Adrenal gland (tissue), 19 donors: ENCODE measurements at places on chromosomes 5 and 9.

DNA sequence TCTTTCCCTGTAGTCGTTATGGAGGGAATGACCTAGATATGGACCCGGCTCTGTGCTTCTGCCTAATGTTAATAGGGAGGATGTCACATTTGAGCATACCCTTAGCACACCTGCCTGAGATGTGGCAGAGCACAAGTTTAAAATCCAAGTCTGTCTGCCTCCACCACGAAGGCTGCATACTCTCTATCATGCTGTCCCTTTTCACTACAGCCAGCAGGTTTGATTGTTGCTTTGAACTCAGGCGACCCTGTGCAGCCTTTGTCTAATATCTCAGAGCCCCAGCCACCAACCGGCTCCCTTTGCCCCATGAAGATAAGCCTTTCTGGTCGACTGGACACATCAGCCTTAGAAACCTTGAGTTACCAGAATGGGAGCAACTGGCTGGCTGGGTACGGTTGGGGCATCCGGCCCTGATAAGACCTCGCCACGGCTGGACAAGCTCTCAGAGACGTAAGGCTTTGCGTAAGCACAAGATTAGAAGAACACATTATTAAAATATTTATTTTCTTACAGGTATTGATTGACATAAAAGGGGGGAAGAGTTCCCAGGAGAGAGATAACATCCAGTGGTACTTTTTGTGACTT lies 222.0 kb upstream of the TRIM32 start:
- H3K27me3 ChIP-seq = no peaks in the 10 kb centered on the region
- no peak overlapping the region for H3K4me3 ChIP-seq
- H3K36me3 ChIP-seq = no peaks in the 10 kb centered on the region

DNA sequence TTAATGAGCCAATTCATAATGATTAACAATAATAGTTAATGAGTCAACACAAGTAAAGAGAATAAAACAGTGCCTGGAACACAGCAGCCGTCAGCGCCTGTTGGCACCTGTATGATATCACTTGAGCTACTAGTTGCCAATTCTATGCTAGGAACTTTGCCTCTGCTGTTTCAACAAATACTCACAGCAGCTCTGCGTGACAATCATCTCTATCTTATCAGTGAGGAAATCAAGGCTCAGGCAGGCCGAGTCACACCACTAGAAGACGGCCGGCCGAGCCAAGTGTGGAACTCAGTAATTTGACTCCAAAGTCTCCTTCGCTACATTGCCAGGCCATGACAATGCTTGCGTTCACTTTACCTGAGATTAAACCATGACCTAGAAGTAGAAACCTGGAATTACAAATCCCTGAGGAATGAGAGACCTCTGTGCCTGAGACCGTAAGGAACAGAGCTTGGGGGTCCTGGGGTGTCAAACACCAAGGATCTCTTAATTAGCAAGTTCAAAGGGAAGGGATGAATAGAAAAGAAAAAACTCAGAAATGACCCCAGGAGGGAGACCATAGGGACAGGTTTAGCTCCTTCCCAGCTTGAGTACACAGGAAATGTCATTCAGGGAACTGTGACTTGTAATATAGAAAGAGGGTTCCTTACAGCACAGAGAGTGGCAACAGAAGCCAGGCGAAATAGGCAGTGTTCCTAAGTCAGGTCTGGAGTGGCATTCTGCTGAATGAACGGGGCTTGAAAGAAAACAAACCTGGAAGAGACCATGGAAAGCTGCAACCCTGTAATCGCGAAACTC lies 109.1 kb downstream of the SUSD1 start:
- no peak overlapping the region for H3K27ac ChIP-seq
- no peak overlapping the region for H3K4me3 ChIP-seq
- H3K4me1 ChIP-seq = peaks cover 24% of the 10 kb centered on the region
- no peaks in the 10 kb centered on the region for H3K27me3 ChIP-seq

DNA sequence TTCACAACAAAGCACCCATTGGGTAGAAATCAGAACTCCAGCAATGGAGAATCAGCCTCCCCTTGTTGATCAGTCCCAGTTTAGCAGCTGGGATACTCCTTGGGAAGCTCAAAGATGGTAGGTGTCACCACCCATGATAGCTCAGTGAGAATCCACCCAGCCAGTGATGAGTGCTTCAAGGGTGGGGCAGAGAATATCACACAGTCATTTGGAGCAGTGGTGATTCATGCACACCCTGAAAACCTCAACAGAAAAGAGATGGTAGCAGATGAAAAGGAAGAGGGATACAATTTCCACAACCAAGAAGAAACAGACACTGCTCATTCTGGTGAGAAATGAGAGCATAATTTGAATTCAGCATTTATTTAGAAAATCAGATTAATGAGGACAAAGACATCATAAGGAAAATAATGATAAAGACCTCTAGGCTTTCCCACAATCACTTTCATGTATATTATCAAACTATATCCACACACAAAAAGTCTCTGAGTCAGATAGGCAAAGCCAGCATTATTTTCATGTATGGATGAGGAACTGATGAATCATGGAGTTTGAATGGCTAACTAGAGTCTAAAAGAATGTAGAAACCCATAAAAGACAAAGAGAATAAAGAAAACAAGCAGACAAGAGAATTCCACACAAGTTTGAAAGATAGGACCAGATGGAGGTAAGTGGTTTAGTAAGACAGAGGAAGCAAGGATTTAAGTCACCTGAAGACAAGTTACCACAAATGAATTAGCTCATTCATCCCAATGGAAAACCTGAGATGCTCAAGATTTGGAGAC lies 82.9 kb downstream of the FEM1C start:
- no peaks in the 10 kb centered on the region for H3K27me3 ChIP-seq
- H3K36me3 ChIP-seq = no peaks in the 10 kb centered on the region
- DNase-seq = no peak
- H3K27ac ChIP-seq = no peak overlapping the region
- peaks cover 8% of the 10 kb centered on the region for H3K4me1 ChIP-seq

DNA sequence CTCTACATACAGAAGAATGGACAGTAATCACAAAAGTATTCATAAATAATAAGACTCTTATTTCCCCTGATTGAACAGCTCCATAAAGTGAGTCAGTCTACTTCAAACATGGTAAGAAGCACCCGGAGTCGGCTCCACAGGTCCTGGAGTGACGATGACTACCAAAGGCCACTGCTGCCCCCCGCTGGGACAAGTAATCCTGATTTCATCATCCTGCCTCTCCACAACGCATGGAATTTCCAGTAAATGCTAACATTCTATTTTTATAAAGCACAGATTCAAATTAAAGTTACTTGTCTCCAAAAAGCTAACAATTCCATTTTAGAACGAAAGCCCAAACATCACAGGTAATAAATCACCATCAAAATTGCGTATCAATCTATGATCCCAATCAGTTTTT lies 16.2 kb downstream of the ATPSCKMT start:
- no peaks in the 10 kb centered on the region for H3K36me3 ChIP-seq
- no peaks in the 10 kb centered on the region for H3K4me1 ChIP-seq
- no peak for DNase-seq
- no peak overlapping the region for H3K27ac ChIP-seq
- no peak overlapping the region for H3K4me3 ChIP-seq

DNA sequence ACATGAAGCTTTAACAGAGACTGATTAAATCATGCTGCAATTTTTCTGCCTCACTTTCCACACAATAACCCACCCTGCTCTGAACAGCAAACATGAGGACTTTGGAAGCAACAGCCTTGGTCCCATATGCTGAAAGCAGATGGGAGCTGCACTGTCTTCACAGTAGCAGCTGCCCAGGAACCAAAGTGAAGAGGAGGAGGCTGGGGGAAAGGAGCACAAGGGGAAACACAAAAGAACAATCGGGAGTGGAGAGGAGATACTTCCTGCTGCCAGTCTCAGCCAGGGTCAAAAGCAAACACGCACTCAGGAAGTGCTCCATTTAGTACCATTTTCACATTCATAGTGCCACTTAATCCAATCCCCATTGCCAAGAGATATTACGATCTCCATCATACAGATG lies 183.3 kb upstream of the PUM3 start:
- DNase-seq = no peak
- no peaks in the 10 kb centered on the region for H3K4me1 ChIP-seq
- no peak overlapping the region for H3K4me3 ChIP-seq
- no peaks in the 10 kb centered on the region for H3K36me3 ChIP-seq
- no peak overlapping the region for H3K27ac ChIP-seq

GRCh38 chr9:16516891-16517290 lies 353.6 kb downstream of the BNC2 start:
- no peak overlapping the region for H3K27ac ChIP-seq
- no peaks in the 10 kb centered on the region for H3K27me3 ChIP-seq
- no peak overlapping the region for H3K4me3 ChIP-seq
- H3K36me3 ChIP-seq = no peaks in the 10 kb centered on the region

GRCh38 chr5:146647656-146648199 lies 131.7 kb upstream of the GPR151 start:
- no peaks in the 10 kb centered on the region for H3K4me1 ChIP-seq
- no peaks in the 10 kb centered on the region for H3K36me3 ChIP-seq
- H3K27me3 ChIP-seq = no peaks in the 10 kb centered on the region
- no peak overlapping the region for H3K4me3 ChIP-seq

DNA sequence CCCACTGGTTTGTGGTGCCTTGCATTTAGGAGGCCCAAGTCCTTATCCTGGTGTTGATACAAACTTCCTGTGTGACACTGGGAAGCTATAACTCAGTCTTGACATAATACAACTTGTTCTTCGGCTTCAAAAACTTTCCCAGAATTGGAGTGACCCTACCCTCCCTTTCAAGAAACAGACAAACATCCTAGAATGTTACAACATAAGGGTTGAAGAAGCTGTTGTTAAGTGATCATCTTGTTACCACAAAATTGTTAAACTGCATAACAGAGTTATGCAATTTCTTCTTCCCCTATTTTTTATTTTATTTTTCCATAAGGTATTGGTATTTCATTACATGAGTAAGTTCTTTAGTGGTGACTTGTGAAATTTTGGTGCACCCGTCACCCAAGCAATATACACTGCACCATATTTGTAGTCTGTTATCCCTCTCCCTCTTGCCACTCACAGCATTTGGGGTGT lies 21.3 kb downstream of the TLR4 start:
- no peaks in the 10 kb centered on the region for H3K36me3 ChIP-seq
- H3K4me3 ChIP-seq = no peak overlapping the region
- H3K4me1 ChIP-seq = no peaks in the 10 kb centered on the region
- peak; percentile 21 for DNase-seq
- H3K27me3 ChIP-seq = no peaks in the 10 kb centered on the region

DNA sequence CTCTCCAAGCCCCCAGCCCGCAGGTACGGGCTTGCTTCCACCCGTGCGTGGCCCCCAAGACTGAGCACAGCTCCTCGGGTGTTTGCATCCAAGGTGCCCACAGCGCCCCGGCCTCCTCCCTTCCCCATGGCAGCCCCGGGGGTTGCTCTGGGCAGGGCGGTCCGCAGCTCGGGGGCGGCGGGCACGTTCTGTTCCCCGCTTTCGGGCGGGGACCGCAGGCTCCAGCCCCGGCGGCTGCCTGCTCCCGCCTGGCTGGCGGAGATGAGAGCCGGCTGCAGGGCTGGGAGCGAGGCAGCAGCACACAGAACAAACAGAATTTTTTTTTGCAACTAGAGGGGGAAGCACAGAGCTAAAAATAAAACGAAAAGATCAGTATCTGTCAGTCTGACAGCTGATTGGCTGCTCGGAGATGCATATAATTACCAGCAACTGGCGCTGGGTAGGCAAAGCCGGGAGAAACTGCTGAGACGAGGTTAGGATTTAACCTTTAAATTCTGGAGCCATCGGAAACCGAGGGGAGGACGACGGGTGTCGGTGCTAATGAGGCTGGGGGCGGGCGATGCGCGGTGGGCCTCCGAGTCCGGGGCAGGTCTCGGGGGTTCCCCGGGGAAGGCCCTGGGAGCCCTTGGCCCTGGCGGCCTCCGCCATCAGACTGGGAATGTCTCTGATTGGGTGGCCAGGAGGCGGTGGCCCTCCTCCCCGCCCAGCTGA lies 142.7 kb upstream of the IER5L start:
- H3K36me3 ChIP-seq = no peaks in the 10 kb centered on the region
- H3K27me3 ChIP-seq = no peaks in the 10 kb centered on the region
- DNase-seq = peak; percentile 84
- peaks cover 24% of the 10 kb centered on the region for H3K4me1 ChIP-seq

GRCh38 chr5:30108051-30108450 lies 1085.4 kb upstream of the CDH6 start:
- no peak overlapping the region for H3K4me3 ChIP-seq
- H3K4me1 ChIP-seq = no peaks in the 10 kb centered on the region
- no peak overlapping the region for H3K27ac ChIP-seq
- DNase-seq = no peak
- no peaks in the 10 kb centered on the region for H3K36me3 ChIP-seq
- no peaks in the 10 kb centered on the region for H3K27me3 ChIP-seq

GRCh38 chr9:134475011-134475790 lies 148.9 kb downstream of the RXRA start:
- no peak overlapping the region for H3K4me3 ChIP-seq
- DNase-seq = peak; percentile 56
- no peak overlapping the region for H3K27ac ChIP-seq

DNA sequence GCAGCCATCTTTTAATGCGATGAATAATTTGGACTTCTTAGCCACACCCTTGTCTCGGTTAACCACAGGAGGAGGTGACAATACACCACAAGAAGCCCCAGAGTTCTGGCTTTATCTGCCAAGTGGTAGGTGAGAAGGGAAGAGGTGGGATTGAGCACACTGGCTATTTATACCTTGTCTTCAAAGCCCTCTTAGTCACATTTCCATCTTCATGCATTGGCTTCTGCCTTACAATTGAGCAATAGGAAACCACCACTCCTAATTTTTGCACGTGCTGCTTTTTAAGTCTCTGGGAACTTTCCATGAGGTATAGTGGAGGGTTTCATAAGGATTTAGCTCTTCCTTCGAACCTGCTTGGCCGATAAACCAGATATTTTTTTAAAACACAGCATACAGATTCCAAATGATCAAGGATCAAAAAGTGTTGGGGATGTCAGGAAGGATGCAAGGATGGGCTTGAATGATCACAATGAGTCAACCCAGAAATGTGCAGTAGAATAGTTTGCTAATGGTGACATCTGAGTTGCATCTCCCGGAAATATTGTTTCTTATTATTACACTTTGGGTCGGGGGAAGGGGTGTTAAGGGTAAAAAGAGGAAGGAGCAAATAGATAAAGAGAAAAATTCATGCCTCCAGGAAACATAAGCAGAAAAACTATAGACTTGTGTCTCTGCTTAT lies 25.5 kb downstream of the PLAC8L1 start:
- H3K27ac ChIP-seq = no peak overlapping the region
- H3K36me3 ChIP-seq = no peaks in the 10 kb centered on the region
- no peaks in the 10 kb centered on the region for H3K4me1 ChIP-seq
- H3K27me3 ChIP-seq = no peaks in the 10 kb centered on the region
- no peak overlapping the region for H3K4me3 ChIP-seq

- no peak overlapping the region for H3K4me3 ChIP-seq
- H3K36me3 ChIP-seq = no peaks in the 10 kb centered on the region
- no peaks in the 10 kb centered on the region for H3K27me3 ChIP-seq
- no peak for DNase-seq
- H3K4me1 ChIP-seq = no peaks in the 10 kb centered on the region
- no peak overlapping the region for H3K27ac ChIP-seq
These were observed 47.2 kb downstream of the CMYA5 start for GRCh38 chr5:79736528-79737514.
